ENCODE measurements at places on chromosomes 16 and 17. TPM values are rescaled to one million over a fixed set of nuclear protein-coding genes. Genes with fewer than 3 reads are reported as not detected.
A peak's percentile ranks its signal among the peaks of the same experiment; 100 is the strongest.

The FOXN1 gene
- not detected for total RNA-seq

The CDH13 gene
- 62.3 TPM for total RNA-seq

The EFNB3 gene
- total RNA-seq: 0.07 TPM

The PRKCA gene
- 10.6 TPM for total RNA-seq

The QPRT gene
- total RNA-seq: 0.13 TPM

The UTS2R gene
- total RNA-seq: not detected

DNA sequence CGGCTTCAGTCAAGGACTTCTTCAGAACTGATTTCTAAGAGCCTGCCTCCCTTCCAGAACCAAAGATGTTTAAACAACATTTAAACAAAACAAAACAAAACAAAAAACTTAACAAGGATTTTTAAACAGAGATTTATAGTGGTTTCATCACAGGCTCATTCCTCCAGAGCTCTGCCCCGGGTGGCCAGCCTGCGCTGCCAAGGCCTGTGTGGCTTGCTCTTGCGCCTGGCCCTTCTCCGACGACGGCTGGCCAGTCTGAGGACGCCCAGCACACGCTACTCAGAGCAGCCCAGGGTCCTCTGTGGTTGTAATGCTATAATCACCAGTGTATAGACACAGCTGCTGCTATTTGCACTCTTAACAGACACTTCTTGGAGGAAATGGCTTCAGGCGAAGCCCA lies 307.2 kb upstream of the MYOCD start:
- no peak for DNase-seq

DNA sequence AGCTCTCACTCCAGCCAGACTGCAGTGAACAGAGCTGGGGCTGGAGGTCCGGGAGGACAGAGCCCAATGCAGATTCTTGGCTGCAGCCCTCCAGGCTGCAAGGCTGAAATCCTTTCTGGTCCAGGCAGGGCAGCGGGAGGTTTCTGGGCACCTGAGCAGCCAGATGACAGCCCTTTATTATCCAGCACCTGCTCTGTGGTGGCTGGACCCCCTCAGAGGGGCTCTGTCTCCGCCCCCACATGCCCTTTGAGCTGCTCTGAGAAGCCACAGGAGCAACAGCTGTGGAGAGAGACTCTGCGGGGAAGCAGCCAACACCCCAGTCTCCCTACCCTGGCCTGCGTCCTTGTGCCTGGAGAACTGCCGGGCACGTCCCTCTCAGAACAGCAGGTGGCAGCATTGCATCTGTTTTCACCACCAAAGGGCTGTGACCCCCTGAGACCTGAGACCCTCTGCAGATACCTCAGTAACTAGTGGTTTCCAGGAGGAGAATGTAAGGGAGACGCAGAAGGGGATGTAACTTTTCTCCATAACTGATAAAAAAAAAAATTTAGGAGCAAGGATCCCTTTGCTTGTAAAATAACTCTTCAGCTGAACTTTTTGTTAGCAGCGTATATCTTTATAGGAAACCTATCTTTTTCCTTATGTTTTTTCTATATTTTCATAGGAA lies 3.7 kb upstream of the CNP start:
- DNase-seq: no peak

GRCh38 chr16:71626018-71626857 lies at the start of gene MARVELD3:
Gene MARVELD3, plus strand, starts transcription at chr16:71626184. Its CDS starts 46 bp downstream, at chr16:71626230.
- DNase-seq: no peak

DNA sequence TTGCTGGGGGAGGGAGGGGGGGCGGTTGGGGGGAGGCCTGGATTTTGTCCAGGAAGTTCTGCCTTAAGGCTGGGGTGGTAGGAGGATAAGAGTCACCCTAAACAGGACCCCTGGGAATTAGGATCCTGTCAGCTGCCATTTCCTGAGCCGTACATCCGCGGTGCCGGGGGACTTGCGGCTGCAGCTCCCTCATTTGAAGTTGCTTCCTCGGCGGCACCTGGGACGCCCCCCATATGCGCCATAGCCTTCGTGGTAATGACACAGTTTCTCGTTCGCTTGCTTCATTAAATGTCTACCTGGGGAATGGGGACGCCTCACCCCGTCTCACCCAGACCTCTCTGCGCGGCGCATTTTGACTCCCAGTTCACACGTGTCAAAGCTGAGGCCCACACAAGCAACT lies 55.1 kb upstream of the PABPN1L start:
- no peak for DNase-seq

GRCh38 chr17:76531486-76532038 lies 5.9 kb downstream of the CYGB start:
- no peak for DNase-seq

- peak; percentile 17 for DNase-seq
These were observed 29.0 kb downstream of the ZC3H18 start for GRCh38 chr16:88599092-88599733.

- no peak for DNase-seq
These were observed 271.4 kb downstream of the MAF start for GRCh38 chr16:79329166-79329521.

DNA sequence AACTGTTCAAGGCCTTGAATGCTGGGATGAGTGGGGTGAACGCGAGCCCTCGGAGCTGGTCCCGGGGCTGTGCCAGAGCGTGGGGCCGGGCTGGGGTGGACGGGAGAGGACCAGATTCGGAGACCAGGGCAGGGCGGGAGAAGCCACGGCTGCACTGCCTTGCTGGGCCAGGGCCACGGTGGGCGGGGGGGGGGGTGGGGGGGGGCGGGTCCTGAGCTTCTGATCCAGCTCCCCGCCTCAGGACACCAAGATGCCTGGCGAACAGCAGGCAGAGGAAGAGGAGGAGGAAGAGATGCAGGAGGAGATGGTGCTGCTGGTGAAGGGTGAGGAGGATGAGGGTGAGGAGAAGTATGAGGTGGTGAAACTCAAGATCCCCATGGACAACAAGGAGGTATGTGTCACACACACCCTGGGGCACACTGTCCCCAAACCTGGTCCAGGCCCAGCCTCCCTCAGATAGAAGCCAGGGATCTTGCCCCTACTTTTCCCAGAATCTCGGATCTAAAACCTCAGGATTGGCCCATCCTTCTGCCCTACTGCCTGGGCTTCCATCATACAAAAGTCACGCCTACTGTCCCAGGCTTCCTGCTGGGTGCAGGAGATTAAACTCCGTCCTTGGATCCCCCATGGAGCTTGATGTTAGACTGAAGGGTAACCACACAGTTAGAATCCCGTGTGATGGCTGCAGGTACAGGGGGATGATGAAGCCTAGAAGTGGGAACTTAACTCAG lies 563 bp downstream of the ZNF771 start:
- no peak for DNase-seq

DNA sequence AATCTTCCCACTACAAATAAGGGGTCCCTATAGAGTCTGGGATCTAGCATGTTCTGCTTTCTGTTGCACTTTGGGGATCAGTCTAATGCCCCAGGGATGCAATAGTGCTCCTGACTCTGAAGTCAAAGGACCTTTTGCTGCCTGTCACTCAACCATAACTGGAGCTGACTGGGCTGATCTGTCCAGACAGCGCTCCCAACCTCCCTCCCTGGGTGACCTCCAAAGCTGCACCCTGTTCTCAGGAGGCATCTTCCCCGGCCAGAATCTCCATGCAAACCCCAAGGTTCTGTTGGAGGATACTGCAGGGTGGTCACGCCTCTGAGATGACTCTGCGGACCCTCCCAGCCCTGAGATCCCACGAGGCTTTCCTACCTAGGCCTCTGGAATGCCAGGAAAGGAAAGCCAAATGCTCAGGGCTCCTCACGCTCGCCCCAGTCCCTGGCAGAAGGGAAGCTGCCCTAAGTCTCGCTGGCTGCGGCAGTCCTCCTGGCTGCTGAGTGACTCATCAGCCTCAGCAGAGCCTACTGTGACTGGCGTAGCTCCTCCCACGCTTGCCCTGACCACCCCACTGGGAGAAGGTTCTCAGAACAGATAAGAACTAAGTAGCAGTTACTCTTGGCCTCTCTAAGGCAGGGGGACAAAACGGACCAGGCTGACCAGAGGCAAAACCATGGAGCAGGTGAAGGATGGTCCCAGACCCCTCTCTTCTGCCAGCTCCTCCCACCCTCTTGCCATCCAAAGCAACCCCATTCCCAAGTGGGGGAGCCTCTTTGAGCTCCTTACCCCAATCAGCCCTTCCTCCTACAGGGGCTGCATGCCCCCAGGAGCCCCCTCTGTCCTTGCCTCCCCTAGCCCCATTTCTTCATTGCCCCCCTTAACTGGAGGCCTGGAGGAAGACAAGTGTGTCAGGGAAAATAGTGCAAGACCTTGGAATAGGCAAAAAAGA lies 124.1 kb upstream of the TNRC6C start:
- peak; percentile 40 for DNase-seq

DNA sequence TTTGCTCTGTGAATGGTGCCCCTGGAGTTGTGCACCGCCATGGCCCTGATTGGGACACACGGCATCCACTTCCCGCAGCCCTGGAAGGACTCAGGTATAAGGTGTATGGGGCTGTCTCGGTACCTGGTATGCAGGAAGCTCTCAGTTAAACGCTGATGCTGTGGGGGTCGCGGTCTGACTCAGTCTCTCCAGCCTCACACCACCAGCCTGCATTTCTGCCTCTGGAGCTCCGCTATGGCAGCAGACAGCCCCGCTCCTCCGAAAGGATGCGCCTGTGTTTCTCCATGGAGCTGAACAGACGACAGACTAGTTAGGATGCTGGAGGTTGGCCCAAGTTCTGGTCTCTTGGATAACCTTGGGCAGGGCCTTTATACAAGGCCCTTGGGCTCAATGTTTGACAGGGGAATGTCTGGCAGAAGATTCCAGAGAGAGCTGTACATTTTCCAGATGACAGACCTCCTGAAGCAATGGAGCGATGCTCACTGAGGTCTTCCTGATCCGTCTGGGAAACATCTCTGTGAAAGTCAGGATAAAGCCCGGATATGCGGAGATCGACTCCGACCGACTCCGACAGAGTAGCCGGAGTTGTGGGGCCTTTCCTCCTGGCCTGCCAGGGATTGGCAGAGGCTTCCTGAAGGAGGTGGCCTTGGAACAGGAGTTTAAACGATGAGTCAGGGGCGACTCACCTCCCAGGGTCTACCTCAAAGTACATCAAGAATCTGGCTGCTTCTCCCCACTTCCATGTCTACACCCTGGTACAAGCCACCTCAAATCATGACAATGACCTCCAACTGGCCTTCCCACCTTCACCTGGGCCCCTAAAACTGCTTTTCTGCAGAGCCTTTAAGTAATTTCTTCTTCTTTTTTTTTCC lies 21.9 kb upstream of the BCAR1 start:
- DNase-seq: no peak

GRCh38 chr17:19991252-19991885 lies 13.7 kb upstream of the AKAP10 start:
- no peak for DNase-seq

- no peak for DNase-seq
These were observed 53.7 kb downstream of the SNX20 start for GRCh38 chr16:50627419-50627818.

DNA sequence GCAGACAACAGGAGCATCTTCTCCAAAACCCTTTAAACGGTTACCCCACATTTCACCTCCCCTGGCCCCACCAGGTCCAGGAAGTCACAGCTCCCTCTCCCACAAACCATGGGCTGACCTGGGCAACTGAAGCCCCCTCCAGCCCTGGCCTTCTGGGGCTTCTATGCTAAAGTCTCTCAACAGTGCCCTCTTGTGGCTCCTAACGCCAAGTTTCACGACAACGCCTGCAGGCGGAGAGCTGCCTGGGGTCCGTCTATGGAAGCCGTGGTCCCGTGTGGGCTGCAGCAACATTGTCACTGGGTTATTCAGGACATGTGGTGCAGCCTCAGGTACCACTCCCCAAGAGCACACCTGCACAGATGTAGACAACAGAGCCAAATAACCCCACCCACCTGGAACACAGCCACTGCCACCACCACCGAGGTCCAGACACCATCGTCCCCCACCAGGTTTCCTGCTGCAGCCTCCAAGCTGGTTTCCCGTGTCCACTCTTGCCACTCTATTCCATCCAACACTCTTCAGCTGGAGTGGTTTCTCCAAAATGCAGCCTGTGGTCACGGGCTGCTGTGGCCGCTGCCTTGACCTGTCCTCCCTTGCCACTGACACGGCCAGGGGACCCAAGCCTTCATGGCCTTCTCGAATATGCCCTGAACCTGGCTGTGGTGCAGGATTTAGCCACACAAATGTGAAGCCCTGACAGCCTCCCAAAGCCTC lies 19.1 kb downstream of the C16orf95 start:
- DNase-seq: no peak

- no peak for DNase-seq
These were observed 239.9 kb downstream of the PRKCA start for GRCh38 chr17:66542129-66542966.

GRCh38 chr16:26317885-26318284 lies 626.1 kb downstream of the HS3ST4 start:
- DNase-seq: no peak

GRCh38 chr16:81642943-81643342 lies 136.1 kb upstream of the PLCG2 start:
- no peak for DNase-seq

GRCh38 chr17:40980596-40980995 lies 3.5 kb downstream of the KRT40 start:
- no peak for DNase-seq

All from pulmonary artery endothelial cell (primary cell).